ENCODE measurements at places on chromosomes 1 and 21.

GRCh38 chr1:2558861-2559260, 2.7 kb downstream of the TNFRSF14 start:
- DNase-seq, result no peak

- DNase-seq, result no peak
Measured at GRCh38 chr1:237042526-237042891, 525 bp downstream of the RYR2 start.

DNA sequence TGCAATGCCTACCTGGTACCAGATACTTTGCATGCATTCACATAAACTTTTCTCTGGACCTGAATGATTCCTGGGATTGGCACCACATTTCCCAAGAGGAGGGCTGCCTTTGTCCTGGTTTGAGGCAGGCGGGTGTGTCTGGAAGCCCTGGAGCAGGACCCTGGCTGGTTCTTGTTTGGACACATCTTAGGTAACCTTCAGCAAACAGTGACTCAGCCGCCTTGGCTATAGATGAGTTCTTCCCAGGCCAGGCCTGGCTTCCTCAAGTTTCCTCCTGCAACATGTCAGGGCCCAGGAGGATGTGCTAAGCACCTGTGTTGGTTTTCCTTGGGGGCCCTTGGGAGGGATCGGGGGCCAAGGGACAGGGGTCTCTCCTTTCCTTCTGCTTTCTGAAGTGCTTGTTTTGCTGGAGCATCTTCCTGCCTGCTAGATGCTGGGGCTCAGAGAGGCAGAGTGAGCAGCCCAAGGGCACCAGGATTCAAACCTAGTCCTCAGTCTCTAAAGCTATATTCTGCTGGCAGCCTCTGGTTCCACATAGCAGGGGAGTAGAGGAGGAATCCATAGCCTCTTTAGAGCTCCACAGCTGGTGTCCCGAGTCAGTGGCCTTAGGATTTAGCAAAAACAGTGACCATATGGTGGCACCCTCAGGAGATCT, 38.2 kb downstream of the PAX7 start:
- no peak for DNase-seq

GRCh38 chr1:5304702-5305101, 650.3 kb downstream of the AJAP1 start:
- no peak for DNase-seq

DNA sequence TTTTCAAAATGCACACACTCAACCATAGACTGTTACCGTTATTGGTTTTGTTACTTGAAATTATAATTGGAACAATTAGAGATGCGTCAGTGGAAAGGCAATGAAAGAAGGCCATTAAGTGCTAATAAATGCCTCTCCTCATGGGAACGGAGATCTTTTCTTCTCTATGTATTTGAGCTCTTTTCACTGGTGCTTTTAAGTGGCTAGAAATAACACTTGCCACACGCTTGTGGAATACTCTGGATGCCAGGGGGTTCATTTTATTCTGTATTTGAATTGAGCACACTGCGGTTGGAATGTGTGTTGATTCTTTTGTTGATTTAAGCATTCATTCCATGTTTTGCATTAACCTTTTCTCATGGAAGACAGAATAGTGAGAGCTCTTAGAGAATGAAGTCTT, 68.4 kb downstream of the DNM3 start:
- DNase-seq, result no peak

GRCh38 chr1:10848109-10848684, 51.8 kb upstream of the CASZ1 start:
- DNase-seq, result no peak

GRCh38 chr21:18368205-18368604, 35.4 kb downstream of the TMPRSS15 start:
- no peak for DNase-seq

DNA sequence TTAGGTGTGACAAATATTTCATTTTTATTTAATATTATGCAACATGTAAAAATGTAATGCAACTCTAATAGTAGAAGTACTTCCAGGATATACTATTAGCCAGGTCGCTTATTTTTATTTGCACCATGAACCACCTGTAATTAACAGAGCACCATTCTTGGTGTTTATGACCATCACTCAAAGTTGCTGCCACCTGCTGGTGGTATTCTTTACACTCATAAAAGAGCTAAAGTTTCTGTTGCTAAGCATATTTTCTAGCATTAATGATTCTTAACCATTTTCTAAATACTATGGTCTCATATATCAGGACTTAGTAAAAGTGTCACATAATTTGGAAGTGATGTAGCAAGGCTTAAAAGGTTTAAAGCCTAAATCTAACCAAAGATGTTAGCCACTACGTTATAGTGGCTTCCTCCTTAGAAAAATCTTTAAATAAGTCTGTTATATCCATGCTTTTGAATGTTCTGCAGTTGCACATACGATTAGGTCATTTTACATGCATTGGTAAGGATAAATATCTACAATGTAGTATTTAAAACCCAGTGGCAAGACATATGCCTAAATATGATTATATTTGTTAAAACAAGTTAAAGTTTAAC, 244.5 kb downstream of the NEGR1 start:
- no peak for DNase-seq

GRCh38 chr1:175892686-175893085, 149.3 kb upstream of the TNR start:
- no peak for DNase-seq

DNA sequence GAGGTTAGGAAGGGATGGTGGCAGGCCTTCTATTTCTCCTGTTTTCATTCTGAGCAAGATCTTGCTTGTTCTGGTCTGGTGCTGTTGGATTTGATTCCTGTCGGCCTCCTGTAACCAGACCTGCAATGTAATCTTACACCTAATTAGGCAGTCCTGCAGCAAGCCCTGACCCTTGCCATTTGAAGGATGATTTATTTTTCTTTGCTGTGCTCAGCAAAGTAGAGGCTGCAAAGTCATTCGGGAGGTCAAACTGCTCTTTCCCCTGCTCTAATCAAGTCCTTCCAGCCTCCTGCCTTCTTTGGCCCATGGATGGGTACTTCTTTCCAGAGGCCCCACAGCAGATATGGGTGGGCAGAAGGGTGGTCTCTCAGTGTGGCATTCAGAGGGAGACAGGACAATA, 417.7 kb upstream of the USP24 start:
- no peak for DNase-seq

- DNase-seq, result no peak
Measured at GRCh38 chr1:69535490-69535889, 32.2 kb upstream of the LRRC7 start.

GRCh38 chr1:70966018-70966638, 81.5 kb downstream of the PTGER3 start:
- no peak for DNase-seq

- no peak for DNase-seq
Measured at GRCh38 chr1:37840711-37841110, 18.7 kb downstream of the MTF1 start.

DNA sequence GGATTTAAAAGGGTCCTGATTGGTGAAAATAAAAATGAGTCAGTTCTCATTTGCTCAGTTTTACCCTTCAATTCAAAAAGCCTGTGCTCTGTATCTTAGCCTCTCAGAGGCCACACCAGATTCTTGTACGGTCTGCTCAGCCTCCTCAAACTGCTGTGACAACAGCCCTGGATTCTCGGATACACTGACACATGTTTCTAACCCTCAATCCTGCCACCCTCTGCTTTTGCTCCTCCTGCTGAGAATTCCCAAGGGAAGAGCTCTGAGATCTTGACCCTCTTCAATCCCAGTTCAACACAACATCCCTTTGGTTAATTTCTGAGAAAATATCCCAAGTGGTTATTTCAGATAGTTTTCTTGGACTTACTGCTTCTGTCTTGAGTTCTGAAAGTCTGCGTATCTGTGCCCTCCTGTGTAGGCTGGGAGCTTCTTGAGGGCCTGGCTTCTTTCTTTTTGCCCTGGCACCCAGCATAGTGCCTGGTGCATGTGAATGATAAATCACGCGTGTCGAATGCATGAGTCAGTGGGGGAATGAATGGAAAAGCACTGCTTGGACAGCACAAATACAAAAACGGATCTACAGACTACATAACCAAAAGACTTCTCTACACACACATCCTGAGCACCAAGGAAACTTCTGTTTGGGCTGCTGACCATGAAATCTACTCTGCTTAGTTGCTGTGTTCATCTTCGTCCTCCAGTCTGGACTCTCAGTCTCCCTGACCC, 24.5 kb downstream of the IRF2BP2 start:
- no peak for DNase-seq

GRCh38 chr1:7444363-7444762, 326.7 kb upstream of the VAMP3 start:
- no peak for DNase-seq

DNA sequence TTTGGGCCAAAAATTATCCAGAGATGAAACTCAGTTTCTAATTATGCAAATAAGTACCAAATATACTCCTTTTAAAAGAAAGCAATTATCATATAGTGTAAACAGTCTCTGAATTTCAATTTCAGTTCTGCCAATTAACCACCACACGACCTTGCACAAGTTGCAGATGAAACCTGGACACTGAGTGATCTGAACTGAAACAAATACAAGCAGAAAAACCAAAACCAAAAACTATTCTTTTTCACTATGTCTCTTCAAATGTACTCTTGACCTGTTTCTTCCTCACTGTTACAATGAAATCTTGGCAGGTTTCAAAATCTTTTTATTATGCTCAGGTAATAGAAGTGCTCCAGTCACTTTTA, 79.2 kb downstream of the TYW3 start:
- DNase-seq, result peak; percentile 45

GRCh38 chr1:89088572-89088971, 23.6 kb upstream of the GBP1 start:
- DNase-seq, result no peak

DNA sequence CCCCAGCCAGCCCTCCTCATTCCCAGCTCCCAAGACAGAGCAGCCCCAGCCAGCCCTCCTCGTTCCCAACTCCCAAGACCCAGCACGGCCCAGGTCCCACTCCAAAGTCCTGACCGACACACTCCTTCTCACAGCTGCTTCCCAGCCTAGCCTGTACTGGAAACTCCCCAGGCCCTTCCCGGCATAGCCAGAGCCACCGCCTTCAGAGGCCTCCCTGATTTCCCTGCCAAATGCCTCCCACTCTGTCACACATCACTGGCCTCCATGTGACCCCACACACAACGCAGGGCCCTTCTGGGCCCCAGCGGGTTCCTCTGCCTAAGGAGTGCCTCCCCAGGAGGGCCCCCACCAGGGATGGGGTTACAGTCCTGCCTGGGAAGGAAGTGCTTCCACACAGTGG, 2.8 kb downstream of the UBE2J2 start:
- DNase-seq, result no peak

GRCh38 chr1:104795931-104796330, 1046.2 kb downstream of the AMY1C start:
- DNase-seq, result no peak

GRCh38 chr1:28848416-28848815, 36.4 kb downstream of the OPRD1 start:
- DNase-seq, result no peak

GRCh38 chr1:51863384-51863783, 15.1 kb downstream of the NRDC start:
- peak; percentile 32 for DNase-seq

- DNase-seq, result no peak
Measured at GRCh38 chr1:72557446-72558049, 275.2 kb upstream of the NEGR1 start.

DNA sequence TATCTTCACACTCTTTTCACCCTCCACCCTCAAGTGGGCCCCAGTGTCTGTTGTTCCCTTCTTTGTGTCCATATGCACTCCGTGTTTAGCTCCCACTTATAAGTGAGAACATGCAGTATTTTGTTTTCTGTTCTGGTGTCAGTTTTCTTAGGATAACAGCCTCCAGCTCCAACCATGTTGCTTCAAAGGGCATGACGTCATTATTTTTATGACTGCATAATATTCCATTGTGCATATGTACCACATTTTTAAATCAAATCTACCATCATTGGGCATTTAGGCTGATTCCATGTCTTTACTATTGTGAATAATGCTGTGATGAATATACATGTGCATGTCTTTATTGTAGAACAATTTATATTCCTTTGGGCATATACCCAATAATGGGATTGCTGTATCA, 140.3 kb downstream of the LYPLAL1 start:
- no peak for DNase-seq

GRCh38 chr1:155513300-155513916, 49.2 kb downstream of the ASH1L start:
- DNase-seq, result no peak

DNA sequence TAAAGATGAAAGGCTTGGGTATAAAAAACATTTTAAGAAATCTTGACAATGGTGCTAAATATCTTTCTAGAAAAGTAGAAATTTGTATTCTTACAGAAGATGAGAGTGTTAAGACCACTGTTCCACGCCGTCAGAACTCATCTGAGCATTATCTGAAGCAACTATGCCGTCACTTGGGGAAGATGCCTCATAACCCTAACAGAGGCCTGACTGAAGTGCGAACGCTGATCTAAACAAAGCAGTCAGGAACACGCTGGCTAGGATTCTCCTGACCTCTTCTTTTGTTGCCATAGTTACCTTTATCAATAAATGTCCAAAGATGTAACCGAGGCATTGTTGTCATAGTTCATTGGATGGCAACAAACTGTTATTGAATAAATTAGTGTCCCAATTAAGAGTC, 612.4 kb downstream of the LTN1 start:
- no peak for DNase-seq

DNA sequence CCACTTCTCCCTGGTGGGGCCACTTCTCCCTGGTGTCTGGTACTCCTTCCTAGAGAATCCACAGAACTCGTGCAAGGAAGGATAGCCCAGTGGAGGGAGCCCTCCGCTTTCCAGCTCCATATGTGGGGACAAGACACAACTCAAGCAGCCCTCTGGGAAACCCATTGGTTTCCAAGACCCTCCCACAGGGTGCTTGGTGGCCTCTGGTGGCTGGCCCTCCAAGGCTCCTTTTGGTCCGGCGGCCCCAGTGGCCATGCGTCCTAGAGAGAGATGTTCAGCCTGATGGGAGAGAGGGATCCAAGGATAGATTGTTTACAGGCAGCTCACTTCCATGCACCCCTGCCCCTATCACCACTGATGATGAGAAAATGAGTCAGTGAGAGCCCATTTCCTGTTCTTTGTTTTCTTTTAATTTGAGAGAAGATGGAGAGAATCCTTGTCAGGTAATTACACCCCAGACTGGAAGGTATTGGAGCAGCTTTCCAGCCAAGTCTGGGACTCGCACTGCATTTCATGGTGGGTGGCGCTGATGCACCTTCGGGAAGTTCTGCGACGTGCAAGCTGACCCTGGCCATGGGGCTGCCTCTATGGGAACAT, 486.2 kb upstream of the VAMP3 start:
- no peak for DNase-seq

- no peak for DNase-seq
Measured at GRCh38 chr1:81158592-81158991, 642.1 kb upstream of the ADGRL2 start.

All from GM12878 (cell line).